Central memory CD4-positive, alpha-beta T cell (primary cell): ENCODE measurements at places on chromosomes 2 and 18.

DNA sequence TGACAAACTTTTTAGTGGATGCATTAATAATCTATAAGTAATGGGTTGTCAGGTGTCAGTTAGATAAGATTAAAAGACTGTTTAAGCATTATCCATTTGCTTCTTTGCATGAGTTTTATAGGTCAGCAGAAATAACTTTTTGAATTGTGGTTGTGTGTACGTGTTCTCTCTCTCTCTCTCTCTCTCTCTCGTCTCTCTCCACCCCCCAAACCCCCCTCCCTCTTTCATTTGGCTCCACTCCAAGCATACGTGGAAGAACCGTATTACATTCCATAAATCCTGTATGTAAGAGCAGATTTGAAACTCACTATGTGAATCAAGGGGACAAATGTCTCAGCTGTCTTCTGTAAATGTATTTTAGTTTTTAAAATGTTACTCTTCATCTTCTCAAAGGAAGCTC lies 120.2 kb downstream of the MEIS1 start:
- DNase-seq = no peak

- DNase-seq = no peak
Observed at GRCh38 chr2:17788773-17789172, 27.5 kb upstream of the MSGN1 start.

GRCh38 chr18:35673682-35674081 lies 92.1 kb downstream of the GALNT1 start:
- DNase-seq = no peak

DNA sequence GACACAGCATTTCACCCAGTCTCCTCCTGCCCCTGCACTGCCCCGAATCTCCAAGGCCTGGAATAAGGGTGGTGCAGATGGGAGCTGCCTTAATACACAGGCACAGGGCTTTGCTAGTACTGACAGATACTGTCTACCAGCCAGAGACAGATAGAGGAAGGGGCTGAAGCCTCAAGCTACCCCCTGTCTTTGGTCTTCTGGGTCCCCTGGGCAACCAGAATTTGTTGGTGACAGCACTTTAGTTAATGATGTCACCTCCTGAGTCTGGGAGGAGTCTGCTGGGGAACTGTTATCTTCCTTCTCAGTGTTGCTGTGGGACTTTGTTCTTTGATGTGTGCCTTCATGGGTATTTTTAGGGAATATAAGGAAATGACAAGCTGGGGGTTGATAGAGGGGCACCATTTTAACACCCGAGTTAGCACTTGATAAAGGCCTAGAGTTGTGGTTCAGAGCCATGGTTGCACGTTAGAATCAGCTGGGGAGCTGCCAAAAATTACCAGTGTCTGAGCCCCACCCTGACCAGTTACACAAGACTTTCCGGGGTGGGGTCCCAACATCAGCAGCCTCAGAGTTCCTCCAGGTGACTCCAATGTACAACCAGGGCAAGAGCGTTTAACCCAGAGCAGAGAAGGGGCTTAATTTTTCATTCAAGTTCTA lies 136.8 kb downstream of the SMAD7 start:
- peak; percentile 77 for DNase-seq

GRCh38 chr2:16713011-16713423 lies 47.4 kb upstream of the CYRIA start:
- no peak for DNase-seq

DNA sequence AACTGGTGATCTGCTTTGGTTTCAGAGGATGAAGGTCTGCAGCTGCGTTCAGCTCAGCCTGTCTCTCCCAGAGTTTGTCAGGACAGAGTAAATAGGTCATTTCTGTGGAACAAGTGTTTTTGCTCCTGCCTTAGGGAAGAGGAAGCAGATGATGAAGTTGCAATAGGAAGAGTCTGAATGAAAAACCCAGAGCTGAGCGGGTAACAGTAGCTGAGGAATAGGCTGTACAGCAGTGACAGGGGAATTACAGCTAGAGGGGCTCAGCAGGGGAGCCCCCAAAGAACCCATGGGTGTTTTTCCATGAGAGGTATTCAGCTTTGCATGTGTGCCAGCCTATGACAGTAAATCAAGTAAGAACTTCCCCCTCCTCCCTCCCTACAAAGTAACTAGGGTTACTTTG lies 10.3 kb upstream of the CYBRD1 start:
- DNase-seq = no peak

GRCh38 chr2:227867386-227867785 lies 4.0 kb upstream of the DAW1 start:
- DNase-seq = no peak

DNA sequence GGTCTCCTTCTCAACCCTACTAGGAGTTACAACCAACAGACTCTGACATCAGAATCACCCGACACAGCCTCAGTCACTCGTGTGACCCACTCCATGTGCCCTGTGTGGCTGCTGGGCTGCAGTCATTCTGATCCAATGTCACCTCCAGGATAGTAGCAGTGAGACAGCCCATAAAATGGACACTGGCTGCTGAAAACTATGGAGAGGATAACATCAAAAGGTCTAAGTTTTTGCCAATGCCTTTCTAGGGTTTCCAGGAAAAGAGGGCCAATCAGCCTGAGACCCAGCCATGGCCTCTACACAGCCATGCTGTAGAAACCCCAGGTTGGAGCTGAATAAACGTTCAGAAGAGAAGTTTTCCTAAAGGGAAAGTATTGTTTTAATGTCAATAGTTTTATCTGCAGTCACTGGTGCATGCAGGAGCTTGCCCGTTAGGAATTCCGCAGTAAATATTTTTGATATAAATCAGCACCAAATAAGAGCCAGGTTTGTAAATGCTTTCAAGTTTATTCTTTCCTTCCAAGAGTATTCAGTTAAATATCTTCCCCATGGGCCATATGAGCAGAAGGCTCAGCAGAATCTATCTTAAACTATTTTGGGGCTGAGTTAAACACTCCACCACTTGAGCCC lies 92.2 kb upstream of the PID1 start:
- no peak for DNase-seq

- peak; percentile 28 for DNase-seq
Observed at GRCh38 chr2:235766278-235766677, 272.4 kb downstream of the AGAP1 start.

- no peak for DNase-seq
Observed at GRCh38 chr2:61887717-61888266, 664 bp downstream of the CCT4 start.

- no peak for DNase-seq
Observed at GRCh38 chr2:240589375-240589774, 2.8 kb downstream of the CAPN10 start.

GRCh38 chr2:238167344-238167715 lies 8.6 kb downstream of the ERFE start:
- DNase-seq = no peak

DNA sequence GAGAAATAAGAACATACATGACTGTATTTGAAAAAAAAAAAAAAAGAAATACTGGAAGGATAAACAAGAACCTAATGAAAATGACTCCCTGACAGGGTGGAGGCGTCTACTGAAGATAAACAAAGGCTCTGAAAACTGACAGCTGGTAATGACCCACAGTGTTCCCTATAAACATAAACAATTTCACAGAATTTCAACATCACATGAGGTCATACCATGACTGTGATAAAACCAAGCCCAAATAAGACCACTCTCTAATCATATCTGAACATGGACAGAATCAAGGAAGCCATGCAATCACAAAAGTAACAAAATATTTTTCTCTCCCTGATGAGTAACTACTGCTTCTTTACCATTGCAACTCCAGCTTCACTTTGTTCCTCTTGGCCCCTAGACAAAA lies 159.3 kb downstream of the FAM124B start:
- no peak for DNase-seq

DNA sequence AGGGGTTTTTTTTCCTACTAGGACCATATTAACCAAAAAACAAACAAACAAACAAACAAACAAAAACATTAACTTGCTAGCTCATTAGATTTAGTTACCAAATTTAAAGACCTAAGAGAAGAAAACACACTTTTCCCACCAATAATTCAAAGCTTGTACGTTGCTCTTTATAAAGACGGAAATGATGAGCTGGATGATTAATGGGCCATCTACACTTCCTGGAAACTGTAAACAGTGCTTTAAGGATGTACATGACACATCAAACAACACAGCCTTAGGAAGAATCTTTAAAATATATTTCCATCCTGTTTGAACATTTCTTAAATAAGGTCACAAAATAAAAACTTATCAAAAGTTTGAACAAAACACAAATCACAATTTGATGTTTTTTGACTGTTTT lies 982 bp downstream of the BMP10 start:
- no peak for DNase-seq

DNA sequence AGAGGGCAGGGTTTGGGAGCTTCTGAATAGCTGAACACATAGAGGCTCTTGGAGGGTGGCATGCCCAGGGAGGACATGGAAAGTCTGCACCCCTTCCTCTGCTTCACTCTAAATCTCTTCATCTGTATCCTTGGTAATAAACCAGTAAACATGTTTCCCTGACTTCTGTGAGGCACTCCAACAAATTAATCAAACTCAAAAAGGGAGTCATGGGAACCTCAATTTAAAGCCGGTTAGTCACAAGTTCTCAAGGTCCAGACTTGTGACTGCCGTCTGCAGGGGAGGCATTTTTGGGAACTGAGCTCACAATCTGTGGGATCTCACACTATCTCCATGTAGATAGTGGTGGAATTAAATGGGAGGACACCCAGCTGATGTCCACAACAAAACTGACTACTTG lies 33.1 kb upstream of the STON1 start:
- DNase-seq = no peak
